Fibroblast of mammary gland (primary cell): ENCODE measurements at places on chromosomes 4 and X.

- peak; percentile 87 for DNase-seq
Measured at GRCh38 chrX:49155900-49156837, 6.4 kb upstream of the MAGIX start.

GRCh38 chrX:56600141-56600540, 36.7 kb downstream of the UBQLN2 start:
- DNase-seq = peak; percentile 0

DNA sequence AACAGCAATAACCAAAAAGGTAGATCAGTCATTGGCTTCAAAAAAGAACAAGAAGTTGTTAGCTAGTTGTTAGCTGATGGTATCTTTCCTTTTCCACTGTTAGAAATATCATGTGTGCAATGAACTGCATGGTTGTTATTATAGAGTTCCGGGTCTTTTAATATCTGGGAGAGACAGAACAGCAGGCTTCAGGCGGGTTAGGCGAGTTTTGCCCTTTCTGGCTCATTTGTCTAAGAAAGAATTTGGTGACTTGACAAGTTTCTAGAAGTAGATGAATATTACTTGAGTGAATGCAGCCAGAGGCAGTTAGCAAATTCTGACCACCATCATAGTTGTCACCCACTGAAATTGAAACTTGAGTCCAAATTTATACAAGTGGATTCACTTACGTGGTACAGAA, 88.9 kb upstream of the MID1 start:
- no peak for DNase-seq

- DNase-seq = peak; percentile 95
Measured at GRCh38 chr4:114077610-114078009, 98.2 kb upstream of the ARSJ start.

DNA sequence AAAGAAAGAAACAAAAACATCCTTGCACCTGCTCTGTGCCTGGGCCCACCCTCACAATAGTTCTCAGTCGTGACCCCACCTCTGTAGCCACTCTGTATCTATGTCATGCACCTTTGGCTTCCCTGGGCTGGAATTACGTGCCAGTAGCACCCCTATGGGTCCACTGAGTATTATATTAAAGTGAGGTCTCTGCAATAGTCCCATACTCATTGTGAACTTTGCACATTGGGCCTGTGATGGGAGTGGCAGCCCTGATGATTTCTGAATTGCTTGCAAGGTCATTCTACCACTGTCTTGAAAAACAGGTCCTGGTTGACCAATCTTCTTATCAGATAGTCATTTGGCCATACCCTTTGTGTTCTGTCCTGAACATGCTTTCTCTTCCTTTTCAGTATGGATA, 1012.1 kb downstream of the RAB28 start:
- no peak for DNase-seq

DNA sequence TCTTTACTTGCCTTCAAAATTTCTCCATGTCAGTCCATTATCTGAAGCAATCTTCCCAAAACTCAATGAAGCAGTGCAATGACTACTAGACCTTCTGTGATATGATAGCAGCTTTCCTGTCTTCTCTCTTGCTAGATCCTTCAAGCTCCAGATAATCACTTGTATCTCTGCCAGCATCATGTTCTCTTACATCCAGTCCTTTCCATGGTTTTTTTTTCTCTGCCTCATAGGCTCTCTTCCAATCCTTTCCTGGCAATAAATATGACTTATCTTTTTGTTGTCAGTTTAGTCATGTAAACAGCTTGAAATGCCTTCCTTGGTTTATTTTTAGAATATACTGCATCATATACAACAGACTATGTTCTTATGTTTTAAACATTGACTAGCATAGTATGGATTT, 193.5 kb downstream of the CFAP299 start:
- peak; percentile 14 for DNase-seq

DNA sequence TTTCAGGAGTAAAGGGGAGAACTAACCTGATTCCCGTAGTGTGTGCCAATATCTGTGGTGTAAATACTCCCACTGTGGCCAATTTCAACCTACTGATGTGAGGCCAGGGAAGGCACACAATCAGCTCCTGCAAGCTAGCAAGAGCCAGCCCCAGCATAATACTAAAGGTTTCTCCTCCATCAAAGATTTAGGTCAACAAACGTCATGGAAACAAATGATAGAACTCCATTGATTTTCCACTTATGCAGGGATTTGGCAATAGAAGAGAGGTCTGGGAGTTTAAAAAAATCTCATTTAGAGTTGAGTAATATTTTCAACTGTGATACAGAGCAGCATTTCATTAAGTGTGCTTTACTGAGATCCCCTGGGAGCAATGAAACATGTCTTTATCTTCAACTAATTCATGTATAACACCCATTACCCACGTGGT, 15.8 kb upstream of the VEGFD start:
- peak; percentile 71 for DNase-seq

DNA sequence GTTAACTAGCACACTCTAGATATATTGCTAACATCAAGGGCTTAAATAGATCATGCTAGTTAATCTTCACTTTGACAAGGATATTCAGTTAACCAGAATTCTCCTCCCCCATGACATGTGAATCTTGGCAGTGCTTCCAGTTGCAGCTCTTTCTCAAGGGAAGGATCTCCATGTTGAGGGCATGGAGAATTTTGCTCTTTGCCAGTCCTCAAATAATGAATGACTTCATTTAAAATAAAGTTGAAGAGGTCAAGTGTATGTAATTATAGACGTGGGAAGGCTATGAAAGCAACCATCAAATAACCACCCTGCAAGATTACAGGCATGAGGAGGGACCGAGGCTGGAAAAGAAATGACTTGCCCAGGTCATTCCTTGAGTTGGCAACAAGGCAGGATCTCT, 87.3 kb upstream of the CPEB2 start:
- DNase-seq = no peak

- DNase-seq = no peak
Measured at GRCh38 chr4:16136827-16137226, 53.0 kb upstream of the PROM1 start.

DNA sequence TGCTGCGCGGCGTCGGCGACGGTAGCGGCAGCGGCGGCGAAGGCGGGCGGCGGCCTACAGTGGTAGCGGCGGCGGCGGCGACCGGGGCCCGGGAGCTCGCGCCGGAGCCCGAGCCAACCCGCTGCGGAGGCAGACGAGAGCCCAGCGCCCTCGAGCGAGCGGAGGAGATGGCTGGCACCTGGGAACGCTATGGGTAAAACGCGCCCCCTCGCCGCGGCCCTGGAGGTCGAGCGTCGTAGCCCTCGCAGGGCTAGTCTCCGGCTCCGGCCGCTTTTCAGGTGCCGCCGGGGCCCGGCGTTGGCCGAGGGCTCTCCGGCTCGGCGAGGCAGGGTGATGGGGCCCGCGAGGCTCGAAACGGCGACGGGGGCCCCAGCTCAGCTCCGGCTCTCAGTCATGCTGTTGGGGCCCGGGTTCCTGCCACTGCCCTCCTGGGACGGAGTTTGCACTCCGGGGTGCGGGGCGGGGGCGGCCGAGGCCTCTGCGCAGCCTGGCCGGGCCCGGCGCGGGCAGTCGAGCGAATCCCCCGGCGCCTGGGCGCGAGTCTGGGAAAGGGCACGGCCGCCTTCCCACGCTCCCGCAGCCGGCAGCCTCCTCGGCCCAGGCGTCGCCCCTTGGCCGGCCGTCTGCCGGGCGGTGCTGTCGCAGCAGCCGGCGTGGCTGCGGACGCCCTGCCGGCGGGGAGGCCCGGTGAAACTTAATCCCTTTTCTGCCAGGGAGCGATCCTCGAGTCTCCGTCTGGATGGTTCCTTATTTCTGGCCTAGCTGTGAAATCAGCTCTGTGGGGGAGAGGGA, 768 bp downstream of the MID2 start:
- DNase-seq = peak; percentile 50

DNA sequence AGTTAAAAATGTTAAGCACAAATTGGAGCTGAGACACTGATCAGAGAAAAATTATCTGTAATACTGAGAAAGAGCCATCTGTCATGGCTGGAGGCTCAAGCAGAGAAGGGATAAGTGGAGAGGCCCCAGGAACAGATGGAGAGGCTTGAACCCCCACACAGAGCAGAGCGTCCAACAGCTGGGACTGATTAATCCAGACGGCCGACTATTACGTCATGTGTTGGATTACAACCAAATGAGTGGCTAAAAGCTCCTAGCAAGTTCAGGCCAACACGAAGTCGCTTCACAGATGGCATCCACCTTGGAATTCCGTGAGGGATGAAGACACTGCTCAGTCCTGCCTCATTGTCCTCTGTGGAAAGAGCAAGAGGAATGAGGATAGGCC, 57.7 kb upstream of the ATXN3L start:
- DNase-seq = peak; percentile 97

GRCh38 chr4:24103434-24104157, 213.7 kb upstream of the PPARGC1A start:
- DNase-seq = peak; percentile 79

- DNase-seq = no peak
Measured at GRCh38 chrX:11992271-11992670, 146.0 kb upstream of the FRMPD4 start.

DNA sequence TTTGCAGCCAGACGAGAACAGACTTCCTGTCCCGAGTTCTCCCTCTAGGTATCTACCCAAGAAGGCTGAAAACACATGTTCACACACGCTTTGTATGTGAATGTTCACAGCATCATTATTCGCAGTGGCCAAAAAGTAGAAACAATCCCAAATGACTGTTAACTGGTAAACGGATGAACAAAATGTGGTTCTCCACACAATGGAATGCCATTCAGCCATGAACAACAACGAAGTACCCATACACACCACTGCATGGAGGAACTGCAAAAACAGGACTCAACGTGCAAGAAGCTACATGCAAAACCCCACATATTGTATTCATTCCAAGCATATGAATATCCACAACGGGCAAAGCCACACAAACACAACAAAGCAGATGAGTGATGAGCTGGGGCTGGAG, 45.0 kb downstream of the PDHA1 start:
- DNase-seq = no peak

- peak; percentile 0 for DNase-seq
Measured at GRCh38 chrX:28552322-28552721, 34.9 kb upstream of the IL1RAPL1 start.

DNA sequence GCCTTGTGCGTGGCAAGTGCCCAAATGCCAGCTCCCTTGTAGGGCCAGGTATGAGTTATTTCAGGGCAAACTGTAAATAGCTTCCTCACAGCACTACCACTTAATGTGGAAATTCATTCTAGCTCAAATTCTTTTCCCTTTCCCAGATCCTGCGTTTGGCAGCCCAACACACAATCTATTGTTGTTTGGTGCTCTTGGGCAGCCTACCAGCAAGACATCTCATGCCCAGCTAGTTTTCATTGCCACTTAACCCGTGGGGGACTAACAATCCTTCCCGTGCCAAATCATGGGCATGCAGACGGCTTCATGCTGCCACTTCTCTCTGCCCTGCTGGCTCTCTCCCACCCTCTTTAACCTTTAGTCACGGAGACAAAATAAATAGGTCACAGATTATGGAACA, 454.2 kb downstream of the GRIA2 start:
- no peak for DNase-seq

- no peak for DNase-seq
Measured at GRCh38 chr4:106851726-106852125, 184.4 kb downstream of the DKK2 start.

DNA sequence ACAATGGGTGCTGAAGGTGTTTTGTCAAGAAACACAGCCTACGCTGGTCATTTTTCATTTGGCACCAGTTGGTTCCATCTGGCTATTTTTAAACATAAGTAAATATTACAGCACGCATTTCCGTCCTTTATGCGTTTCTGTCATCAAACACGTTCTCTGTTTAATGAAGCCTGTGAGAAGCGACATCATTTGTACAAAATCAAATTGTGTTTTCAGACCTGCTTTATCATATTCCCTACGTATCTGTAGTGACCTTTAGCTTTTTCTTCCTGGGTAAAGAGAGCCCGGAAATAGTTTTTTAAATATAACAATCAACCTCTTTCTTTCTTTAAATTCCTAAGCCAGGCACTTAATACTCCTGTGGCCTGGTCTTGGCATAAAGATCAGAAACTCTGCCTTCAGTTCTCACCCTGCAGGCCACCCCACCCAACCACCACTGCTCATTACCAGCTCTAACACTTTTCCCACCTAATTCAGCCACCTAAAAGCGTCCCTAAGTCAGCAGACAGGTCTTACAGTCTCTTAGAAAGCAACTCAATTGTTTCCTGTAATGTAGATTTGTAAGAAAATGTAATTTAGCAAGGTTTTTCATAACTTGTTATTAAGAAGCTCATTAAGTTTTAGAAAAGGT, 30.4 kb downstream of the ACSL1 start:
- no peak for DNase-seq

- DNase-seq = no peak
Measured at GRCh38 chr4:162499478-162499877, 335.7 kb upstream of the FSTL5 start.

DNA sequence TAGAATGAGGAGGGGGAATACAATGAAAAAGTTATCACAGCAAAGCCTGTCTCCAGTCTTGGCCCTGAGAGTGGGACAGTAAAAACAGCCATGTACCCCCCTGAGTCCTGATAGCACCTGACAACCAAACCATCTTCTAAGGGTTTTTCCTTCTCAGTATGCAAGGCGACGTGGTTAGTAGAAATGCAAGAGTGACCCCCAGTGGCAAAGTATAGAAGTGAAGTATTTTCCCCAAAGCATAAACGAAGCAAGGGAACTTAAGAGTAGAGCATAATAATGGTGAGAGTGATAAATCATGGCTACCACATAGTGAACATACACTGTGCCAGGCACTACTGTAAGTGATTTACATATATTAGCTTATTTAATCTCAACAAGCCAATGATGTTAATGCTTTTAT, 52.8 kb downstream of the FAM47C start:
- peak; percentile 46 for DNase-seq

GRCh38 chrX:23731951-23732350, 11.1 kb downstream of the ACOT9 start:
- DNase-seq = no peak

DNA sequence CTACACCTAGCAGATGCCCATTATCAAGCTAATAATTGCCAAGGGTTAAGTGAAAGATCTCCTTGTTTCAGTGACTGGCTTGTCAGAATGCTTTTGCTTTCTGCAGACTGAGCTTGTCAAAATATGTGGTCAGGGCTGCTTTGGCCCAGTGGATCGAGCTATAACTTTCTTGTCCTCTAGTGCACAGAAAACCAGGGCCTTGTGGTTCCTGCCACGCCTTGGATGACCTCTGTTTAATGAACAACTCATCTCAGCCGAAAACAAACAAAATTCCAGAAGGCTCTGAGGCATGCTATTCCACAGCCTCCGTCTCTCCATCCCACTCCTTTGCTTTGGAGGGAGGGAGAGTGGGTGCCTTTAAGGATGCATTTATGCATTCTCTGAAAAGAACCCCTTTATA, 11.3 kb downstream of the EVC start:
- DNase-seq = peak; percentile 71

GRCh38 chrX:86078650-86079049, 31.3 kb upstream of the CHM start:
- no peak for DNase-seq

GRCh38 chr4:182583703-182584415, 333.3 kb downstream of the DCTD start:
- no peak for DNase-seq

- no peak for DNase-seq
Measured at GRCh38 chr4:80382090-80382832, 46.7 kb downstream of the CFAP299 start.

GRCh38 chr4:52987392-52988056, 125.4 kb downstream of the RASL11B start:
- DNase-seq = no peak
